Daoy (cell line): ENCODE measurements at places on chromosomes 5 and 9.

DNA sequence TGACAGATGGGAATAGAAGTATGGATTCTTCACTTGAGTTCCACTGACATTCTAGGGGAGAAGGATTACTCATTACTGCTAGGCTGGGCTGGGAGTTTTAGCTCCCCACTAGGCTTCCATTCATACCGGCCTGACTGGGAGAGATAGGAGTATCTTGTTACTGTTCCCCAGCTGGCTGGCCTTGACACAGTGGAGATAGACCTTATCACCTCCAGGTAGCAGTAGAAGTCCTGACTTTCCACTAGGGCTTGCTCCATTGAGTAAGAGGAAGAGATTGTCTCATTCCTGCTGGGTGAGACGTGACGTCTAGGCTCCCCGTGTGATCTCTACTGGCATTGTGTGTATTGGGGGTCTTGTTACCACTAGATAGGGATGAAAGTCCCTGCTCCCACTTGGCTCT lies 156.4 kb downstream of the CACNA1B start:
- no peak for DNase-seq

DNA sequence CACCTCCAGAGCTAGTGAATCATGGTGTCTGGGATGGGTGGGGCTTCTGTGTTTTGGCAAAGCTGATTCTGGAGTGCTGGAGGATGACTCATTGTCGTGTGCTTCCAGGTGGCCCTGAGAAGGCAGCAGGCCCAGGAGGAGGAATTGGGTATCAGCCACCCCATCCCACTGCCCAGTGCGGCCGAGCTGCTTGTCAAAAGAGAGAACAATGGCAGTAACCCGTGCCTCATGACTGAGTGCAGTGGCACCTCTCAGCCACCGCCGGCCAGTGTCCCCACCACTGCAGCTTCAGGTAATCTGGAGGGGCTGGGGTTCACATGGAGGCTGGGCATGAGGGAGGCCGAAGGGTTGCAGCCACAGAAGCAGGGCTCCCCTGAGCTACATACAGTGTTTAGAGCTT lies 5.4 kb downstream of the DMRT1 start:
- peak; percentile 79 for DNase-seq

- DNase-seq, result no peak
Observed at GRCh38 chr5:173623296-173623771, 6.9 kb upstream of the BOD1 start.

GRCh38 chr9:106775960-106776359 lies 87.0 kb upstream of the ZNF462 start:
- no peak for DNase-seq

GRCh38 chr5:157563929-157564716 lies 11.5 kb downstream of the ADAM19 start:
- peak; percentile 62 for DNase-seq

GRCh38 chr5:156476678-156477077 lies 149.7 kb downstream of the SGCD start:
- no peak for DNase-seq
